ENCODE measurements at places on chromosomes 1 and 21. TPM values are rescaled to one million over a fixed set of nuclear protein-coding genes. Genes with fewer than 3 reads are reported as not detected.

- no peak for DNase-seq
These were observed 6.8 kb upstream of the SAMD13 start for GRCh38 chr1:84294751-84295150.

GRCh38 chr1:242081446-242081845, 82.5 kb upstream of the MAP1LC3C start:
- DNase-seq = no peak

BRDT gene
- total RNA-seq = not detected

- no peak for DNase-seq
These were observed 9.1 kb downstream of the OLIG1 start for GRCh38 chr21:33078907-33079582.

- no peak for DNase-seq
These were observed 132.9 kb upstream of the ERG start for GRCh38 chr21:38631206-38631605.

DNA sequence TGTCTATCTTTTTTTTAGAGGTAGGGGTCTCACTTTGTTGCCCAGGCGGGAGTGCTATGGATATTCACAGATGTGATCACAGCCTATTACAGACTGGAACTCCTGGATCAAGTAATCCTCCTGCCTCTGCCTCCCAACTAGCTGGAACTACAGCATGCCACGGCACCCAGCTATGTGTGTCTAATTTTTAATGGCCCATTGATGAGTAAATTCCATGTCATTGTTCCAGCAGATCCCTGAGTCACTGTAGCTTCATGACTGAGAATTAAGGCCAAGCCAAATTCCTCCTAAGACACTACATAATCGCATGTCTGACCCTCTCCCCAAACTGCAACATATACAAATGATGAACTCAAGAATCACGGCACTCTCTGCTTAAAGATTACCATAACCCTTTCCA, 84.2 kb upstream of the RGS2 start:
- DNase-seq = no peak

GRCh38 chr1:113792471-113792870, 19.8 kb downstream of the RSBN1 start:
- no peak for DNase-seq

ITGB3BP gene
- 13.3 TPM for total RNA-seq

- DNase-seq = no peak
These were observed 164.6 kb downstream of the TM2D1 start for GRCh38 chr1:61560385-61560784.

GRCh38 chr1:118947790-118948189, 40.4 kb downstream of the TBX15 start:
- no peak for DNase-seq

PLA2G5 gene
- total RNA-seq = not detected

PFKFB2 gene
- total RNA-seq = 2.0 TPM

GRCh38 chr1:42950116-42950481, 8.6 kb downstream of the SLC2A1 start:
- no peak for DNase-seq

DNA sequence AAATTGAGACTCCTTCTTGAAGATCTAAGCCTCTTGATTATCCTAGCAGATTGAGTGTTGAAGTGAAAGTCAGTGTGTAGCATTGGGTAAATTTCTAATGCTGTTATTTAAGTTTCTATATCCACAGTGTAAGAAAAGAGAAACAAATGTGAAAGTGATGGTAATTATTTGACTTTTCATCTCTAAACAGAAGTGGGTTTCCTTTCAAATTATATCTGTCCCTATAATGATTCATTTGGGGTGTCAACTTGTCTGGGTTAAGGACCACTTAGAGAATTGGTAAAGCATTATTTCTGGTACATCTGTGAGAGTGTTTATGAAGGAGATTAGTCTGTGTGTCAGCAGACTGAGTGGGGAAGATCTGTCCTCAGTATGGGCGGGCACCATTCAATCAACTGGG, 133.0 kb upstream of the HMCN1 start:
- no peak for DNase-seq

- DNase-seq = no peak
These were observed 51.2 kb downstream of the UTP25 start for GRCh38 chr1:209878964-209879363.

DNA sequence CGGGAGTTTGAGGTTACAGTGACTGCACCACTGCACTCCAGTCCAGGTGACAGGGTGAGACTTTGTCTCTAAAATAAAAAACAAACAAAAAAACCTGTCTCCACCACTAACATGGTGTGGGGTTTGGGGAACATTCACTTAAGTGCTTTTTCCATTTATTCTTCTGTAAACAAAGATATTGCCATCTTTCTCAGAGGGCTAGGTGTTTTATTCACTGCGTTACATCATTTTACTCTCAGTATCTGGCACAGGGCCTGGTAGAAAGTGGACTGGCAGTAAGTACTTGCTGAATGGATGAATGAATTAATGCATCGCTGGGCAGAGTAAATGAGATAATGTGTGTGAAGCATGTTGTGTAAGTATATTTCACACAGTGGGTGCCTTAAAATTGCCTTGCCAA, 20.1 kb downstream of the KIAA0040 start:
- no peak for DNase-seq

DNA sequence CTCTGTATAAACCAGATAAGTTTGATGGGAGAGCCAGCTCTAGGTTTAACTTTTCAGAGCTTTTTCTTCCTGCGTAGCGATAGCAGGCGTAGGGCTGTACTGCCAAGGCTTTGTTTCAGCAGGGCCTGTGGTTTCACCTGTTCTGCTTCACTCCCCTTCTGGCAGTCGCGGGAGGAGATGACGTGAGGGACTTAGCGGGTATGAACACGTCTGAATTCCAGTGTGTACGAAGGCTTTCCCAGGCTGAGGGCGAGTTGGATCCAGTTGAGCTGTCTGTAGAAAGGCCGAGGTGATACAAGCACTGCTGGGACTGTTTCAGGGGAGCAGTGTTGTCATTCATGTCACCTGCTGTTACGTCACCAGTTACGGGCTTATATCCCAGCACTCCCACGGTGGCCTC, 21.2 kb downstream of the PEX14 start:
- no peak for DNase-seq

HRNR gene
- not detected for total RNA-seq

DNA sequence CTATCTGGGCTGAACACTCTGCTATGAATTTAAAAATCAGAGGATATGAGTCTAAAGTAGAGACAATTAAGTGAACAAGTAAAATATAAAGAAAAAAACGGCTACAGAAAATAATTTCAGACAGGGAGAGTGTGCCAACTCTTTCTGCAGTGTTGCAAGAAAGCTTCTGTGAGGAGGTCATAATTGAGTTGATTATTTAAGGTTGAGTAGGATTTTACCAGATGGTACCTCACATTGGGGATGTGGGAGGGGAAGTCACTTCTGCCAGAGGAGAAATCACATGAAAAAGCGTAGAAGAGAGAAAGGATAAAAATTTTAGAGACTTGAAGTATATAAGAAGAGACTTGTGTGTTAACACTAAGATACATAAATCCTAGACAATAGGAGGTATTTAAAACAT, 238.0 kb upstream of the NCAM2 start:
- DNase-seq = no peak

DEPDC1 gene
- total RNA-seq = 0.16 TPM

DNA sequence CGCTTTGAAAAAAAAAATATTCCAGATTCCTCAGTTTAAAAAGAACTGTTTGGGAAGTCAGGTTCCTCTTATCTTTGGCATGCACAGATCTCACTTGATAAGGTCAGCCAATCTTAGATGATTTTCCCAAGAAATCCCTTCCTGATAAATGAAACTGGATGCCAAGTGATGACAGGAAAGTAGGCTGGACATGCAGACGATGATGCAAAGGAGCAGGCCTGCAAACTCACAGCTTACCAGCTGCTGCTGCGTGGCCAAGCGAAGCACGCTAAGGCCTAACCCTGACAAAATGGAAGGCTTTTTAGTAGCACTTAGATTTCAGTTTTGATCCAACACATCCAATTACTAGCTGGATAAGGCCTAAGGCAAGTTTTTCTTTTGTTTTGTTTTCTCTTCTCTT, 10.1 kb downstream of the TADA1 start:
- DNase-seq = no peak

DNA sequence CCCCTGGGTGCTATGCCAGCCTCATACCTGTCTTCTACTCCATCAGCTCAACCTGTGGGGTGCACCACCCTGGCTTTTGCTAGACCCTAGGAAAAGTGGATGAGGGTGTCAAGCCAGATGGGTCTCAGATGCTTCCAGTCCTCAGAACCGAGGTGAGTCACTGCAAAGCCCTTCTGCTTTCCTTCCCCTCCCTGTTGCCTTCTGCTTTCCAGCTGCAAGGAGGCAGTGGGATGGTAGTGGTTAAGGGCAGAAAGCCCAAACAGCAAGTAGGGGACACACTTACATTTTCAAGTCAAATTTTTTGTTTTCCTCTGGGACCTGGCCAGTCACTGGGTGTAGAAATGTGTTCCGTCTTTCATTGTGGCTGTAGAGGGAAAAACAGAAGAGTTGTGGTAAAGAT, 60.7 kb upstream of the GOLT1A start:
- no peak for DNase-seq

NPR1 gene
- total RNA-seq = not detected

ADCY10 gene
- total RNA-seq = 1.4 TPM

DNA sequence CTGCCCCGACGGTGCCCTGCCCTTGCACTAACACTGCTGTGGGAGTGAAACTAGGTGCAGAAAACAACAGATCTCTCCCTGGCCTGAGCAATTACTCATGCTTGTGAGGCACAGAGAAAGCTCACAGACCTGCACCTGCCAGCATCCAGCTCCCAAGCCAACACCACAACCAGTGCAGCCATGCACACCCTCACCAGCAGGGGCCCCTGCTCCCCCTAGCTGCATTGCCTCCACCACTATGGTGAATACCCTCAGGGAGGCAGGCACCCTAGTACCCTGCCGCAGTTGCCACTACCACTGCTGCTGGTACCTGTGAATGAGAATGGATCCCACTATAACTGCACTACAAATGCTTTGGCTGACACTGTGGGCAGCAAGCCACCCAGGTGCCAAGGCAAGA, 7.1 kb upstream of the DIRAS3 start:
- no peak for DNase-seq

GRCh38 chr21:44931501-44932407, 8.1 kb upstream of the SLX9 start:
- no peak for DNase-seq

CASZ1 gene
- 21.2 TPM for total RNA-seq

GRCh38 chr1:234866007-234866866, 256.3 kb upstream of the IRF2BP2 start:
- DNase-seq = no peak

- no peak for DNase-seq
These were observed 72.5 kb downstream of the ARHGEF10L start for GRCh38 chr1:17611991-17612390.

BGLAP gene
- total RNA-seq = 3.7 TPM

DNA sequence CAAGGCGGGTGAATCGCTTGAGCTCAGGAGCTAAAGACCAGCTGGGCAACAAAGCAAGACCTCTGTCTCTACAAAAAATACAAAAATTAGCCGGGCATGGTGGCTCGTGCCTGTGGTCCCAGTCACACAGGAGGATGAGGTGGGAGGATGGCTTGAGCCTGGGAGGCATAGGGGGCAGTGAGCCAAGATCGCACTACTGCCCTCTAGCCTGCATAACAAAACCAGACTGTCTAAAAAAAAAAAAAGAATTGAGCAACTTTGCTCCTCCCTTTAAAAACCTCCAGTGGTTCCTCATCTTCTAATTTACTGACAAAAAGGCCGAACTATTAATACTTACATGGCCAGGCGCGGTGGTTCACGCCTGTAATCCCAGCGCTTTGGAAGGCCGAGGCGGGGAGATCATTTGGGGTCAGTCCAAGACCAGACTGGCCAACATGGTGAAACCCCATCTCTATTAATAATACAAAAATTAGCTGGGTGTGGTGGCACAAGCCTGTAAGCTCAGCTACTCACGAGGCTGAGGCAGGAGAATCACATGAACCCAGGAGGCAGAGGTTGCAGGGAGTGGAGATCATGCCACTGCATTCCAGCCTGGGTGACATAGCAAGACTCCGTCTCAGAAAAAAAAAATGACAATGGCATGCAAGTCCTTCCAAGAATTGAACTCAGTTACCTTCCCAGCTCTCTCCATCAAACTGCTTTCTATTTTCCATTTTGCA, 4.4 kb downstream of the ACBD3 start:
- no peak for DNase-seq

LCE1B gene
- not detected for total RNA-seq

CD1D gene
- 0.94 TPM for total RNA-seq

DNA sequence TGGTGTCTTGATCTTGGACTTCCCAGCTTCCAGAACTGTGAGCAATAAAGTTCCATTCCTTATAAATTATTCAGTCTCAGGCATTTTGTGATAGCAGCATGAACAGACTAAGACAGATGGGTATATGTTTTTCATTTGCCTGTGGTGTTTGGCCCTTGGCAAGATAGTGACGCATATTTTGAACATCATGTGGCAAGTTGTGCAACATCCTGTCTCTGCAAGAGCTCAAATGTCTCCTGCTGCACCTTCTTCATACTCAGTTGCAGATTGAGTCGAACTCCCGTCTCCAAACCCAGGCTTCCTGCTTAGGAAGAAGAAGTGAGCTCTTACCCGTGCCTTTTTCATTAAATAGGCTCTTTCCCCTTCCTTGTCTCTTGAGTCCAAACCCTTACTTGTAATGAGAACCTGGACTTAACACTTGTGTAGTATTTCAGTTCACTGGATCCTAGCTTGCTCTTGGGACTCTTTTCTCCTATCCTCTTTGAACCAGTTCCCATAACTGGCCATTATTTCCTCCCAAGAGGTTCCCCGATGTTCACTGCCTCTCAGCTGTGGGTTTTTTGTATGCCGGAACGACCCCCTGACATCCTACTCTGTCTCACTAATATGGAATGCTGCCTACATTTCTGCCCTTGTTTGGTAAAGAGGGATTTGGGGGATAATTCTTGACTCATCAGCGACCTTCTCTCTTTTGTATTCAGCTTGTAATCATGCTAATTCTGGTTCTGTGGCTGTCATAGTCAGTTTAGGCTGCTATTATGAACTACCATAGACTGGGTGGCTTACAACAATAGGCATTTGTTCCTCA, 125.0 kb upstream of the KCNK2 start:
- DNase-seq = no peak

GRCh38 chr1:44778705-44779576, 3.6 kb downstream of the RPS8 start:
- DNase-seq = no peak

DNA sequence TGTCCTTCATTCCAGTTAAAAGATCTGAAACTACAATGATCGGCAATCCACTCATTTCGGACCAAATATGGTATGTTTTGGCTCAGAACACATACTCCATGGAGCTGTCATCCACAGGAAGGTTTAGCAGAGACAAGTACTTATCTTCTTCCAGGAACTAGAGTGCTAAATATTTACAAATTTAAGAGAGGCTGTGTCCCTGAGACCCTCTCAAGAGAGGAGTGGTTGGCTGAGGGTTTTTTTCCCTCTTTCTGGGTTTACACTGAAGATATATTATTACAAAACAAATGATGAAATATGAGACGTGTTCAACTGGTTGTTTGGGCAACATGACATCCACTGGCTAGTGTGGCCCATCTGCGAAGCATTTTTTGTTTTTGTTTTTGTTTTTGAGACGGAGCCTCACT, 25.9 kb upstream of the NID1 start:
- DNase-seq = no peak

- no peak for DNase-seq
These were observed 401 bp upstream of the PRUNE1 start for GRCh38 chr1:151007853-151008243.

ACOT11 gene
- 0.67 TPM for total RNA-seq
